Left ventricle myocardium inferior (tissue), 1 donor: ENCODE measurements at places on chromosomes 6 and 20. TPM values are rescaled to one million over a fixed set of nuclear protein-coding genes. Genes with fewer than 3 reads are reported as not detected.

CARMIL1 gene
- 8.4 TPM for total RNA-seq

RPS6KA2 gene
- 77.2 TPM for total RNA-seq

MAFB gene
- total RNA-seq: 10.2 TPM

EGFL8 gene
- 9.2 TPM for total RNA-seq

ATG5 gene
- total RNA-seq: 18.0 TPM

ZSCAN23 gene
- total RNA-seq: 1.5 TPM

TRIM31 gene
- not detected for total RNA-seq

SYNJ2 gene
- 12.3 TPM for total RNA-seq
